ENCODE measurements at places on chromosomes 13 and 19.

DNA sequence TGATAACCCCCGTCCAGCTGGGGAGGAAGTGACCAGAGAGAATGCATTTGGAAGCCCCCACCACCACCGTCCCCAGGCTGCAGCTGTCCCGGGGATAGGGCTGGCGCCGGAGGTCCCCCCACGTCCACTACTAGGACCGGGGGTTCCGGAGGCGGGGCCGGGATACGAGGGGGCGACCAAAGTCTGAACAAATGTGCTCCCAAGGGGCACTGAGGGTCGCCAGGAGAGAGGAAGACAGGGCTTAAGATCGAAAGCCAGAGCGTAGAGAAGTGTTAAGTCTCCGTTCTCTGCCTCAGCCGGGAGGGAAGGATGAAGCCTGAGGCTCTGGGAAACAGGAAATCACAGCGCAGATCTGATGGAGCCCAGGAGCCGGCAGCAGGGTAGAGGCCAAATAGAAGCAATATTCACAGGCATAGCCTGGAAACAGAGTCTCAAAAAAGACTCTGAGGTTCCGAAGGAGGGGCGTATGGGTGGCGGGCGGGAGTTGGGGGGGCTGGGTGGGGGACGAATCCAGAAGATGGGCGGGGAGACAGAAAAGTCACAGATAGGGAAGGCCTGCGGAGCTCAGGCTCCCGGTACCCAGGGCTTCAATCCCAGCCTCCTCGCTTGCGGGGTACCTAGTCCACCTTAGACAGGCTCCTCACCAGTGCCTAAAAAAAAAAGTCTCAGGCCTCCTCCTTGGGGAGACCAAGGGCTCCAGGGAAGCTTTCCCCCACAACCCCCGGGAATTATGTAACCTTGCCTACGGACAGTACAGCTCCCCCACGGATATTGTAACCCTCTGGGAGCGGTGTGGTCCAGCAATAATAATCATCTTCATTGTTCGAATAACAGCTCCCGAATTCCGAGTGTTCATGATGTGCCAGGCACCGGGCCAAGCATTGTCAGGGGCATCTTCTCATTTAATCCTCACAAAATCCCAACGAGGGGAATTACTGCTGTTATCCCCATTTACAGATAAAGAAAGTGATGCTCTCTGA lies 1.1 kb upstream of the ERF start:
- DNase-seq, result no peak

- DNase-seq, result no peak
Measured at GRCh38 chr13:33676045-33676989, 141.6 kb upstream of the RFC3 start.

DNA sequence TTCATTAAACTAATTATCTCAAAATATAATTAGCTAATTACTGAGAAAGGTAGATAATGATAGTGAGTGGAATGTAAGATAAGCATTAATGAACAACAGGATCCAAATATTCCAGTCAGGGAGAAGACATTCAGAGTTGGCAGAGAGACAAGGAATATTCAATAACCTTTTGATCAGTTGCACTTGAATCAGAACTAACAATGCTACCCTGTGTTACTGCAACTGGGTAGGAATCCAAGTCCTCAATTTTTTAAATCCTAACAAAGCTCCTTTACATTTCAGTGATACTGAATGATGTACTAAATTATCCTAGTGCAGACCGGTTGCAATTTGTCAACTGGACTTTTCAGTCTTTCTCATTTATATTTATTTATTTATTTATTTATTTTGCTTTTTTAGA lies 107.1 kb upstream of the MIR17HG start:
- DNase-seq, result no peak

- peak; percentile 4 for DNase-seq
Measured at GRCh38 chr19:51660975-51661600, 14.5 kb upstream of the SIGLEC14 start.

DNA sequence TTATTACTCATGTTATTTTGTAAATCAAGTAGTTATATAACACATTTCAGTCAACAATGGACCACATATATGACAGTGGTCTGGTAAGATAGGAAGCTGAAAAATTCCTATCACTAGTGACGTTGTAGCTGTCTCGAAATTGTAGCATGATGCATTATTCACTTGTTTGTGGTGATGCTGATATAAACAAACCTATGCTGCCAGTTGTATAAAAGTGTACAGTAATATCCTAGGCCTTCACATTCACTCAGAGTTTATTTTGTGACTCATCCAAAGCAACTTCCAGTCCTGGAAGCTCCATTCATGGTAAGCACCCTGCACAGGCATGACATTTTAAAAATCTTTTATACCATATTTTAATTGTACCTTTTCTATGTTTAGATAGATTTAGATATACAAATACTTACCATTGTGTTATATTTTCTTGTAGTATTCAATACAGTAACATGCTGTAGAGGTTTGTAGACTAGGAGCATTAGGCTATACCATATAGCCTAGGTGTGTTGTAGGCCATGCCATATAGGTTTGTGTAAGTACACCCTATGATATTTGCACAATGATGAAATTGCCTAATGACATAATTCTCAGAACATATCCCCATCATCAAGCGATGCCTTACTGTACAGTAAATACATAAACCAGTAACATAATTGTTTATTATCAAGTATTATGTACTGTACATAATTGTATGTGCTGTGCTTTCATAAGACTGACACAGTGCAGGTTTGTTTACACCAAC lies 49.3 kb downstream of the IFT88 start:
- no peak for DNase-seq

- DNase-seq, result no peak
Measured at GRCh38 chr13:97600458-97601075, 166.6 kb downstream of the RAP2A start.

DNA sequence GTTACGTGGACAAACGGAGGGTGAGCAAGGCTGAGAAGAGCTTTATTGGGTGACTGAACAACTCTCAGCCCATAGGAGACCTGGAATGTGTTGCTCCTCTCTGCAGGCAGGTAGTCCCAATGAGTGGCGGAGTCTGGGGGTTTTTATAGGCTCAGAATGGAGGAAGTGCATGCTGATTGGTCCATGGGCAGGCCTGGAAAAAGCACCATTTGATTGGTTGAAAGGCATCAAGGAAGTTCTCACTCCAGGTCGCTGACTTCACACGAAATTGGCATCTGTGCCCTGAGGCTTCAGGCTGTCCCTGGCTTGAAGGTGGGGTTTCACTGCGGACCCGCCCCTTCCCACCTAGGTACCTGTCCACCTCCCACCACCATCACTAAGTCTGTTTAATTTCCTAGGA lies 65.4 kb downstream of the SPATA13 start:
- no peak for DNase-seq

DNA sequence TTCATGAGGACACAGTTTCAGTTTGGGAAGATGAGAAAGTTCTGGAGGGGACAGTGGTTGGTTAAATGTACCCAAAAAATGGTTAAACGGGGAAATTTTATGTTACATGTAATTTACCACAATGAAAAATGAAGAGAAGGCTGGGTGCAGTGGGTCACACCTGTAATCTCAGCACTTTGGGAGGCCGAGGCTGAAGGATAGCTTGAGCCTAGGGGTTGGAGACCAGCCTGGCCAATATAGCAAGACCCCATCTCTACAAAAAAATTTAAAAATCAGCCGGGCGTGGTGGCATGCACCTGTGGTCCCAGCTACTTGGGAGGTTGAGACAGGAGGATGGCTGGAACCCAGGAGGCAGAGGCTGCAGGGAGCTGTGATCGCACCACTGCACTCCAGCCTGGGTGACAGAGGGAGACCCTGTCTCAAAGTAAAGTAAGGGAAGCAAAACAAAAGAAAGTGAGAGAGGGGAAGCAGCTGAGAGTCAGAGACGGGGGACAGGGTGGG lies 17.2 kb downstream of the GNG7 start:
- DNase-seq, result no peak

- DNase-seq, result no peak
Measured at GRCh38 chr13:73167028-73167820, 108.4 kb downstream of the KLF5 start.

All from CD4-positive, CD25-positive, alpha-beta regulatory T cell (primary cell).